ENCODE measurements at places on chromosomes 2 and 18.

- DNase-seq = no peak
Observed at GRCh38 chr18:43965691-43966090, 688.4 kb upstream of the SYT4 start.

- no peak for DNase-seq
Observed at GRCh38 chr2:61282104-61282590, 120.2 kb downstream of the C2orf74 start.

GRCh38 chr2:158319269-158319668 lies 137.3 kb downstream of the CCDC148 start:
- DNase-seq = no peak

DNA sequence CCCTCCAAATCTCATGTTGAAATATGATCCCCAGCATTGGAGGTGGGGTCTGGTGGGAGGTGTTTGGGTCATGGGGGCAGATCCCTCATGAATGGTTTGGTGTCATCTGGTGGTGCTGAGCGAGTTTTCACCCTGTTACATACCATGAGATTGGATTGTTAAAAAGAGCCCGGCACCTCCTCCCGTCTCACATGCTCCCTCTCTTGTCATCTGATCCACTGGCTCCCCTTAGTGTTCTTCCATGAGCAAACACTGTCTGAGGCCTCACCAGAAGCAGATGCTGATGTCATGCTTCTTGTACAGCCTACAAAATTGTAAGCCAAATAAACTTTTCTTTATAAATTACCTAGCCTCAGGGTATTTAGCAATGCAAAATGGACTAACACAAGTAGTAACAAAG lies 405.0 kb upstream of the SLC39A10 start:
- no peak for DNase-seq

GRCh38 chr2:126115975-126116374 lies 540.0 kb upstream of the GYPC start:
- no peak for DNase-seq

DNA sequence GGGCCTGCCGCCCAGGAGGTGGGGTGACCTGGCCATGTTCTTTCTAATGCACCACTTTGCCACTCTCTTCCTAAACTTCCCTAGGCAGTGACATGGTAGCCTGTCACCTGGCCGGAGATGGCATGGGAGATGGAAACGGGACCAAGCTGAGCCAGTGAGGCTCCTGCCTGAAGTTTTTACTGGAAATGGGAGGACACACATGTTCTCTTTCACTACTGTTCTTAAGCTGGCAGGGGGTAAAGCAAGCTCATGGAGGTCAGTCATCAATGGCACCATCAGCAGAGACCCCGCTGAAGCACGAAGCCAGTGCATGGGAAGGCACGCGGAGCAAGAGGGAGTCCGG lies 50.7 kb downstream of the ATIC start:
- no peak for DNase-seq

DNA sequence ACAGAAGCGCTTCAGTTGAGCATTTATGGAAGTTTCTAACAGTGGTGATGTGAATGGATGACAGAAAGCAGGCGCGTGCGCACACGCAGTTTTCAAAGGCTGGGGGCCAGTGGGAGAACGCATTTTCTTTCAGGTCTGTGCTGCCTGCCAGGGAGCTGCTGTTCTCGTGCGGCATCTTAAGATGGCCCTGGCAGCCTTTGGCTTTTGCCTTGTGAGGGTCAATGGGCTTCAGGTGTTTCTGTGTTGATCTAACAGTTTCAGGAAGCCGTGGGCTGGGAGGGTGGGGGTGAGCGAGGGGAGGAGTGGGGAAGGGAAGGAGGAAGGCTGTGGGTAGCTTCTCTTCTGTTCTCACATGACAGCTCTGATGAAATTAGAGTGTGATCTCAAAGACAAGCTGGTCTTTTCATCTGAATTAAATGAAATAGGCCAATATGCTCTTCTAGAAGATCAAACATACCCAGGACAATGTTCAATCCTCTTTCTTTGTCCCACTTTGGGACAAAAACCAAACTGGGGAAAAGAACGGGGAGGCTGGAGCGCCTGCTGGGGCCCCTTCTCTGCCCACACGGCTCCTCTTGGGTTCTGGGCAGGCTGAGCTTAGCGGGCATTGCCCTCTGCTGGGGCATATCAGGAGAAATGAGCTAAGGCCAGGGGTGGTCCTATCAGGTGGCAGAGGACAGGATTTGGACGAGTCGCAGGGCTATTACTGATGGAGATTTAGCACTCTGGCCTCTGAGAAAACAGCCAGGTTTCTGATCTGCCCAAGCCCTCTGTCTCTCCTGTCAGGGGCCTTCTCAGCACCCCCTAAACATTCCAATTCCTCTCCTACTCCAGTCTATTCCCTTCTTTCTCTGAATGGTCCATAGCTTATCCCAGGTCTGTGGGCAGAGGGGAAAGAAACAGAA lies 126.2 kb upstream of the LGALSL start:
- no peak for DNase-seq

GRCh38 chr2:171939743-171940071 lies 17.4 kb downstream of the HAT1 start:
- no peak for DNase-seq

DNA sequence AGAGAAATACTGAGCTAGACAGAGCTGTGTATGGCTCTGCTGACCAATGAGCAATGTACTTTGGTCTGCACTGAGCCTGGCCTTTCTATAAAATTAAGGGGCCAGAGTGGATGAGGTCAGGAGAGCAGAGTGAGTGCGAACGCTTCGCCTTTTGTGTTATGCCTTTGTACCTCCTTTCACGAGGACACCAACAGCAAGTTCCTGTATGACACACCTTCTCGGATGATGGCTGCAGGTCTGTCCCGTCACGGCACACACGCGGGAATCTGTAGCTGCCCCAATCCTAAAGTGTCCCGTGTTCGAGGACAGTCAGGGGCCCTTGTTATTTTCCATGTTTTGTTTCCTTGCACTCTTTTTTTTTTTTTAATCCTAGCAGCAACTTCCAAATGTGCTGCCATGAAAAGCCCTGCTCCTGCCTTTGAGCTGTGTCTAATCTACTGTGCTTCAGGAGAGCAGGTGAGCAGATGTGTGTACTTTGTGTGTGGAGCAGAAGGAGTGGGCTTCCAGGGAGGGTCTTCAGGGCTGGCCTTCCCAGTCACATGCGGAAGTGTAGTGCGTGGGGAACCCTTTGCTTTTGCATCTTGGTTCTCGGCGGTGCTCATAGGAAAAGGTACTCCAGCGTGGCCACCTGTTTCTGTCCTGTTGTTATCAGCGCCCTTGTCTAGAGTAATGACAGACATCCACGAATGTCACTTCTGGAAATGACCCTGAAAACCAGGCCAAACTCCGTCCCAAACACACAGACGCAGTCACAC lies 213.2 kb downstream of the NDUFA10 start:
- DNase-seq = no peak

GRCh38 chr2:158687315-158687714 lies 107.8 kb upstream of the DAPL1 start:
- DNase-seq = no peak

DNA sequence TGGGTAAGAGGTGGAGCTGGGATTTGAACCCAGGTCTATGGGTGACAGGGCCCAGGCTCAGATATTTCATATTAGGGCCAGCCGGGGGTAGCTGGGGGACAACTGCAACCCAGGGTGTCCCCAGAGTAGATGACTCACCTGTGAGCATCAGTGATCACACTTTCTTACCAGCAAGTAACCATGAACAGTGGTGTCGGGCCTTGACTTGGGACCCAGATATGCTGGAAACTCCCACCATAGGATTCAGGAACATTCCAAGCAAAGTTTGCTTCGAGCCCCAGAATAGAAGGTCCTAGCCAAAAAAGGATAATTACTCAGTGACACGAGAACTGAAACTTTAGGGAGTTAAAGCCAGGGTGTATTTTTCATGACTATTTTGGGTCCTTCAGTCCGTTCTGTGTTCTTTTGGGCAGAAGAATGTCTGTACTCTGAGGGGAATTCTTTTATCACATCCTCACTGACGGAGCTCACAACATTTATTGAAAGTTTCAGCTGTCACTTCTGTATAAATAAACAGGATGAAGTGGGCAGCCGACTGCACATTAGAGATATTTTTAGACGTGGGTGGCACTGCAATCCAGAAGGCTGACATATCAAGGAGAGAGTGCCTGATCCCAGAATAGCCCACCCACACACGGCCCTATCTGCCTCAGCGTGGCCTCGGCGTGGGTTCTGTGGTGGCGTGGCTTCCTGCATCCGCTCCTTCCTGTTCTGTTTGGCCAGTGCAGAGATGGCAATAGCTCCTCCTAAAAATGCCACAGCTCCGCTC lies 45.6 kb downstream of the RAMP1 start:
- DNase-seq = no peak

DNA sequence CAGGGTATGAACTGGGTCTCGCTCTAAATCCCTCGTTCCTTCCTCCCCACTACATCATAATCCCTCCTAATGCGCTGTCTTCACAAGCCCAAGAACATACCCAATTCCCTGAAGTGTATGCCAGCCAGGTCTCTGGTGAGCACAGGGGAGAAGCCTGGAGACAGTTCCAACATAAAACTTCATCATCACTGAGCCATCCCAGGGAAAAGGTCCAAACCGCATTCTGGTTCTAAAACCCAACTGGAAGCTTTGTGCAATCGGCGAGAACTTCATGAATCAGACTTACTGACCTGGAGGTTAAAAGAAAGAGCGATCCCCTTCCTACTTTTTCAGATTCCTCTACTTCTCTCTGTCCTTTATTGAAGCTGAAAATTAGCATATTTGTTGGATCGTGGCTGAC lies 132.7 kb downstream of the ALPK2 start:
- no peak for DNase-seq

DNA sequence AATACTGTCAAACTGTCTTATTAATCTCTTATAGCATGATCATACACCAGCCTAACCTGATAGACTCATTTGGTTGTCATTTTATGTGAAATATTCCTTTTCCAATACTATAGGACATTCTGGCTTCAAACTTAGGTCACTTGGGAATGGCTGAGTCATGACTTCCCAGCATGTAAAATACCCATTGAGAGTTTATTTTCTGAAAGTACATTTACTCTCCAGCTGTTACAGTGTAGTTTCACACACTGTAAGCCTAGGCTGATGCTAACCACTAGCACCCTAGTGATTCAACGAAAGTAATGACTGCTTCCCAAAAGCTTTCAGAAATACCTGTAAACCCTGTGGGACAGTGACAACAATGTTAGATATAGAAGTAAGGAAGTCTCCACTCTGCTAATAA lies 93.8 kb downstream of the FIGN start:
- DNase-seq = no peak

GRCh38 chr2:2912731-2913130 lies 464.9 kb downstream of the EIPR1 start:
- DNase-seq = no peak

GRCh38 chr2:185179743-185180142 lies 558.9 kb upstream of the FSIP2 start:
- no peak for DNase-seq

GRCh38 chr2:159396799-159397198 lies 110.3 kb upstream of the WDSUB1 start:
- no peak for DNase-seq

GRCh38 chr2:136530146-136530545 lies 235.2 kb upstream of the THSD7B start:
- DNase-seq = no peak

- DNase-seq = no peak
Observed at GRCh38 chr2:21047141-21048009, 3.5 kb upstream of the APOB start.

DNA sequence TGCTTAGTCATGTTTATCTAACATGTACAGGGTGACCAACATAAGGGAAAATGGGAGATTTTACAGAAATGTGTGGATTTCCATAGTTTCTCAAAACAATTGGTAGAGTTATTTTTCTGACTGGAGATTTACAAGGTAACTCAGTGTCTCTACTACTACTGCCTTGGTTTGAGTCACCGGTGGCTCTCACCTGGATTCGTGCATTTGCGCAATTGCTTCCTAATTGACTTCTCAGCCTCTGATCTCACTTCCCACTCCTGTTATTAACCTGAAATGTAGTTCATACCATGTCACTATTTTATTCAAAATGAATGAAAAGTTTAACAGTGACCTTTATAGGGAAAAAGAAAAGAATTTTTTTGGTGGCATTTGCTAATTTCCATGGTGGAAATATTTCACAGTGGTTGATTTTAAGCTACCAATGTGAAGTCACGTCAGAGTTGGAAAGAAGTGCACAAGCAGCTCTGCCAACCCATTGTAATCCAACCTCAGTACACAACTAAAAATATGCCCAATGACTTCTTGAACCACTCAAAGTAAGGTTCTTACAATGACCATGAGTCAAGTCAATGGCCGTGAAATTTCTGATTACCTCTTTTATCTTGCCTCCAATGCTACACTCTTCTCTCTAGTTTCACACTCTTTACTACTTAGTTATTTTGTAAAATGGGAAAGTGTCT lies 94.0 kb downstream of the NYAP2 start:
- DNase-seq = no peak

DNA sequence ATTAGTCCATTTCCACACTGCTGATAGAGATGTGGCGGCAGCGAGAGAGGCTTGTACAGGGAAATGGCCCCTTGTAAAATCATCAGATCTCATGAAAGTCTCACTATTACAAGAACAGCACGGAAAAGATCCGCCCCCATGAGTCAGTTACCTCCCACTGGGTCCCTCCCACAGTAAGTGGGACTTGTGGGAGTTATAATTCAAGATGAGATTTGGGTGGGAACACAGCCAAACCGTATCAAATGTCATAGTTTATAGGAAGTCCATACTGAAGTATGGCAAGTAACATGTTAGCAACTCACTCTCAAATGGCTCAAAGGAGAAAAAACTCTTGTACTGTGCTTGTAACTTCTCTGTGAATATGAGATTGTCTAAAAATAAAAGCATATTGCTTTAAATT lies 56.1 kb downstream of the FARP2 start:
- no peak for DNase-seq

- no peak for DNase-seq
Observed at GRCh38 chr2:238081150-238081549, 19.0 kb upstream of the ESPNL start.

- DNase-seq = no peak
Observed at GRCh38 chr2:12162269-12163247, 416.1 kb downstream of the LPIN1 start.

DNA sequence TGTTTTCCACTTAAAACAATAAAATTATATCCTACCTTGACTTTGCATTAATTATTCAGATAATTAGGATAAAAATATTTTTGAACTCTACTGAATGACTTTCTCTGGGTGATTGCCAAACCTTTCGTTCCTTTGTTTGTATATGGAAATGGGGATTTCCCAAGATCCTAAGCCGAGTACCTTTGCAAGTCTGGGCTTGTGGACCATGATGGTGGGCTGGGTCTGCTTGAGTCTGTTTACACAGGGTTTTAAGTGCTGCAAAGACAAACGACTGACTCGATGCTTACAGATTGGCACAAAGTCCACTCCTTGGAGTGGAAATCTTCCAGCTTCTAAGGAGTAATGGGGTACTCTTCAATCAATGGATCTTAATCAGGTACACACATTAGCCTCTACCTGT lies 659.5 kb downstream of the TSN start:
- no peak for DNase-seq

GRCh38 chr18:73835656-73836364 lies 311.8 kb downstream of the FBXO15 start:
- DNase-seq = no peak
